Fibroblast of lung (primary cell): ENCODE measurements at places on chromosomes 2 and 18.
A peak's percentile ranks its signal among the peaks of the same experiment; 100 is the strongest.

GRCh38 chr18:43484710-43485109 lies 207.4 kb upstream of the SYT4 start:
- no peak for DNase-seq

GRCh38 chr2:88606371-88607030 lies 20.8 kb downstream of the EIF2AK3 start:
- no peak for DNase-seq

GRCh38 chr2:173990245-173990644 lies 25.1 kb upstream of the SP3 start:
- no peak for DNase-seq

DNA sequence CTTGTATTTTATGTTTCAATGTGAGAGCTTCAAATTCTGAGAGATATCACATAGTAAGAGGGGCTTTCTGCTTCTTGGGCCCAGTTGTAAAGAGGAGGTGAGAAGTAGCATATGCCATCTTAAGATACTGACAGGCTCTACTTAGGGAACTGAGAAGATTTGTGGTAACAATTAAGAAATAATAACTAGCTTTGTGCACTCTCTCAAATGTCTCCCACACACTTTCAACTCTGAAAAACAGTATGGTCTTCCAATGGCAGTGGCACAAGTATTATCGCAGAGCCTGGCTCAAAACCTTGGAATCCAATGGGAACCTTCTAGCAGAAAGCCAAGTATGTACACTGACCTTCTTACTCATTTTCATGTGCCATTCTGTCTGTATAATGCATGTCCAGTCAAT lies 80.3 kb upstream of the FAM237A start:
- DNase-seq: no peak

DNA sequence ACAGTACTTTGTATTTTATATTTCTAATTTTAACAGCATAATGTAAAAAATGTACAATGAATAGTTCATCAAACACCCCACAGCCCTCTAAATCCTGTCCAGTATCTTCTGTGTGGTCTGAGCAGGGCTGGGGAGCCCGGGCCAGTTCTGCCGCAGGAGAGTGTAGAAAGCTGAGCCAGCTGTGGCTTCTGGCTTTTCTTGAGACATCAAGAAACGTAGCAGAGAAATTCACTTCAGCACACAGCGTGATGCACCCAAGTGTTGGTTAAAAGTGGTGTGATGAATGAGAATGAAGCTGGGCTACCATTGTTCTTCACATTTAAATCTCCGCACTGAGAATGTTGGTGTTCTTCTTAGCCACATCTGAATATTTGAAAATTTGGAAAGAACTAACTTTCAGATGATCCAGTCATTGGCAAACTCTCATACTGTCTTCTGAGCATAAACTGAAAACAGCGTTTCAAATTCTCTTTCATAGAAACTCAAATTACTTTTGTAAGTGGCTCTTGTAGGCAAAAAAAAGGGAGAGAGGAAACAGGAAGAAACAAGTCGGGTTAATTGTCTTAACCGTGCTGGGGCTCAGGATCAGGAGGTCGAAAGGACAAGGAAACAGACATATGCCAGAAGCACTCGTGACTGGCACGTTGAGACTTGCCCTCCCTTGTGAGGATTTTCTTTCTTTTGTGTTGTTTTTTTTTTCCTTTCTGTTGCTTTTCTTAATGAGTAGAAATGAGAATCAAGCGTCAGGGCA lies 23.4 kb upstream of the TMEM87B start:
- DNase-seq: peak; percentile 29

DNA sequence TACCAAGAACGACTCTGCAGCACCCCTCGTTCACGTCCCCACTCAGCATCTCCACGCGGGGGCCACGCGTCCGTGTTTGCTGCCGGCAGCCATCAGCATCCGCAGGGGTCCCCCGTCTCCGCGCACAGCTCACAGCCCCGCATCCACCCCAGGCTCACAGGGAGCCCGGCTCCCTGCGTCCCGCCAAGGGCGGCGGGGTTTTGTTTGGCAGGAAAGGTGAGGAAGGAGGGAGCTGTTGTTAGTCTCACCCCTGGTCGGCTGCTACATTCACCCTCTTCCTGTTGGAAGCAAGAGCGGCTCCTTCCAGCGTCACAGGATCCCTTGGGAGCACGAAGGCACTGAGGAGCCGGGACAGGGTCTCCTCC lies 131.0 kb upstream of the CTDP1 start:
- no peak for DNase-seq

GRCh38 chr18:48292229-48292628 lies 117.0 kb downstream of the ZBTB7C start:
- no peak for DNase-seq

DNA sequence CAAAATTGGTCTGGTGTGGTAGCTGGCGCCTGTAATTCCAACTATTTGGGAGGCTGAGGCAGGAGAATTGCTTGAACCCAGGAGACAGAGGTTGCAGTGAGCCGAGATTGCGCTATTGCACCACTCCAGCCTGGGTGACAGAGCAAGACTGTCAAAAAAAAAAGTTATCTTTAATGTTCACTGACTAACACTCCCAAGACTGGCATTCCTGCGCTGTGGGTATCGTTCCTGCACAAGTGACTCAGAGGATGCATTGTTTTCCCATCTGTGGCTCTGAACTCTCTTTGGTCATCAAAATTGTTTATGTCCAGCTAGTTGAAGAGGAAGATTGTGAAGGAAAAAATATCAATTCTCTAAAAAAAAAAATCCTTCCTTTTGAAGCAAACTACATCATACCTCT lies 539.0 kb downstream of the SOX11 start:
- DNase-seq: peak; percentile 73

DNA sequence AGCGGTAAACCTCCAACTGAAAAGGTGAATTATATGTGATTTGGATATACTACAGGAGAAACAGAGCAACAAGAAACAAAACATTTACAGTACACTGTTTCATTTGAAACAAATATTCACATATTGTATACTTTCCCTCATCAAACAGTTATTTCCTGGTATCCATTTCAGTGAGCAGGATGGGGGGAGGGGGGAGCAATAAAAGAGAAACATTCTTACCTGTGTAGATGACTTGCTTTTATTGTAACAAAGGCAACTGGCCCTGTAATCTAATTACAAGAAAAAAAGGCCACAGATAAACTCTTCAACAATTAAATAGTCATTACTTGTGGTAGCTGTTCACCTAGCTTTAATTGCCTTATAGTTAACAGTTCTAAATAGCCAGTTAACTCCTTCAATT lies 3.9 kb upstream of the PPP1CB start:
- no peak for DNase-seq

DNA sequence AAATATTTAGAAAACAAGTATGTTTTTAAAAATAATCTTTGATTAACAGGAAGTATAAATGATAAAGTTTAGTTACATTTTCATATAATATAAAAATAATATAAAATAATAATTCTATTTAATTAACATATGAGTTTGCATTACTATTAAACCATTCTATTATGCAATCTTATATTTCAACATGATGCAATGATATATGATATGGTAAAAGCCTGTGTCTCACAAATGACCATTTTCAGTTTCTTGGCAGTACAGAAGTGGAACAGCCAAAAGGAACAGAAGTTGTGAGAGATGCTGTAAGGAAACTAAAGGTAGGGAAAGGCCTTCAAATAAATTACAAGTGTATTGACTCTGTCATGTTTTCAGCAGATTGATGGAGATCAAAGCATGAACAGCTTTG lies 230.8 kb downstream of the GULP1 start:
- no peak for DNase-seq

- no peak for DNase-seq
Measured at GRCh38 chr2:165074323-165074722, 119.0 kb upstream of the SLC38A11 start.

- no peak for DNase-seq
Measured at GRCh38 chr18:13420969-13421686, 202.6 kb downstream of the LDLRAD4 start.

GRCh38 chr2:217844696-217845095 lies 158.1 kb downstream of the TNS1 start:
- no peak for DNase-seq

DNA sequence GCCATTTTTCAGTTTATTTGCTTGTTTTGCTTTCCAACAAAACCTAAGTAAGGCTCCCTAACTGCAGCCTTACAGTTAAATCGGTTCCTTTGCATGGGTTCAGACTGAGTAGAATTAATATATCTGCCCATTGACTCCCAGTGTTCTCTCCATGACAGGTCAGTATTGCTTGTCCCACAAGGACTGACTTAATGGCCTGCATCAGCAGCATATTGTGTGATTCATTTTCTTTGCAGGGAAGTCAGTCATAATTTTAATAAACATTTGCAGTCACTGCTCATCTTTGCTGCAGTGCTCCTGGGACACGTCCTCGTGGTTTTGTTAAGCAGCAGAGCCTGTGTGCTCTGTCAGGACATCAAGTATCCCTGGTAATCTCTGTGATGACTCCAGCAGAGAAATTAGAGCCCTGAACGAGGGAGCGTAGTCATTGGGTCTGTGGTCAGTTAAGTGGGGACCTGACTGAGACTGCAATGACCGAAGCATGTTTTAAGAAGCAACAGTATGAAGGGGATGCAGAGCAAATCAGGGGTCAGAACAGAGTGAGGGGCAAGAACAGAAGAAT lies 93.3 kb downstream of the CDH20 start:
- peak; percentile 8 for DNase-seq

- DNase-seq: no peak
Measured at GRCh38 chr2:238525990-238526389, 99.3 kb downstream of the ASB1 start.

GRCh38 chr2:215888680-215889079 lies 124.7 kb downstream of the MREG start:
- peak; percentile 25 for DNase-seq

DNA sequence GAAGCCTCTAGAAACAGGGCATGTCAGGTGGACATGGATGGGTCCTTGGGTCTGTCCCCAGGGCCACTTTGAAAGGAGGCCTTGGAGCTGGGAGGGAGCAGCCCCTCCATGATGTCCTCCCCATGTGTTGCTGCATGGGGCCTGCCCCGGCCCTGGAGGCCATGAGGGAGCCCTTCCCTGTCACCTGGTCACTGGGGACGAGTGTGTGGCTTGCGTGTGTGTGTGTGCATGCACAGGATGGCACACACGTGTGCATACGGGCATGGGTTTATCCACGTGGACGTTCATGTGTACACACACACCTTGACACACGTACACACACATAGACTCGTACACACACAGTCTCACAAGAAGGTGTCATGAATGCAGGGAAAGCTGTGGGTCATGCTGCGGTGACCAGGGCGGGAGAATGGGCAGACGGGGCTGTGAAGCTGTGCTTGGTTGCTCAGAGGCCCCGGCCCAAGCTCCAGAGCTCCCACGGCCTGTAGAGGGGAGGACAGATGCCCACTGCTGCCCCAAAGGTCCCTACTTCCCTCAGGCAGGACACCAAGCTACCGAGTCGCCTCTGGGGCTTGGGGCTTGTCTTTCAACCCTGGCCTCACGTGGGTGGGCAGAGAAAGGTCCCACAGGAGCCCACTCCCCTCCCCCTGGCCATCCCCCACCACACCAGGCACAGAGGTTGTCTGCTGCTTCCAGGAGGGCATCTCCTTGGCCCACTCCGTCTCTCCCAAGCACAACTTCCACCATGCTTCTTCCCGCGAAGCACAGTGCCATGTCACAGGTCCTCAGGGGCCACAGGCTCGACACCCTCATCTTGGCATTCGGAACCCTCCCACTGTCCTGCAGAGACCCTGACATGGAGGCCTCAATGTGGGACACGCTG lies 42.3 kb upstream of the GPC1 start:
- DNase-seq: no peak

- DNase-seq: no peak
Measured at GRCh38 chr2:147198651-147199171, 646.1 kb upstream of the ACVR2A start.

DNA sequence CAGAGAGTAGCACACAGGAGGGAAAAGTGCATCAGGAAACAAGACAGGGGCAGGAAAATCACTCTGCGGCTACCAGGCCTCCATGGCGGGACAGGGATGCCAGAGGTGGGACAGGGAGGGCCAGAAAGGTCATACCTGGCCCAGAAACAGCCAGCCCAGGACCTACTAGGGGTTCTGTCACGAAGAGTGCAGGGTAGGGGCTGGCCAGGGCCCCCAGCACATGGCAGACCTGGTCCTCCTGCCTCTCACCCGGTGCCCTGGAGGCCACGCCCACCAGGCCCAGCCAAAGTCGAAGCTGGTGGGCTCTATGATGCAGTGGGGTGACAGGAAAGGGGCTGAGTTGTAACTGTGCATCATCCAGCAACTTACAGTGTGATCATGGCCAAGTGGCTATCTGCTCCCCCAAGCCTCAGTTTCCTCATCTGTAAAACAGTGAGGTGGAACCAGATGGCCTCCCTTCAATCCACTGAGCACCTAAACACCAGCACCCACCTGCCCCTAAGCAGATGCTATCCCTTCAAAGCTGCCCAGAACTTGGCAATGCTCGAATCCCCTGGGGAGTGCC lies 10.6 kb downstream of the CYP26B1 start:
- no peak for DNase-seq

- peak; percentile 67 for DNase-seq
Measured at GRCh38 chr2:215930505-215931253, 82.7 kb downstream of the MREG start.

DNA sequence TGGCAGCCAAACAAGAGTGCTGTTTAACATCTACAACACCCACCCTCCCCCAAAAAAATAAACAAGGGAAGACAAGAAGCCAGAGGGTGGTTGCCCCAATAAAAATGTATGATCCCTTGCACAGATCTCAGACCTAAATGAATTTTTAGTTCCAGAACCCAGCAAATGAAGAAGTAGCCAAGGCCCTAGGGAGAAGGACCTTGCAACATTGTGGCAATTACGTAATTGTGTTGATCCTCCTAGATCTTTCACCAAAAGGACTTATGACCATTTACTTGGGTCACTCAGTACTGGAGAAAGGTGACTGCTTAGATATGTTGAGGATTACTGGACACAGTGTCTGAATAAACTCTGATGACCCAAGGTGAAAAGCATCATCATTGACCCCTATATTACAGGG lies 1393.8 kb downstream of the LRP1B start:
- DNase-seq: no peak

GRCh38 chr2:39093218-39093898 lies 27.5 kb downstream of the SOS1 start:
- no peak for DNase-seq

- DNase-seq: no peak
Measured at GRCh38 chr2:173043476-173043875, 32.2 kb upstream of the MAP3K20 start.

GRCh38 chr18:42675810-42676209 lies 439.7 kb downstream of the RIT2 start:
- DNase-seq: no peak

- no peak for DNase-seq
Measured at GRCh38 chr2:24017711-24018110, 7.8 kb downstream of the MFSD2B start.

DNA sequence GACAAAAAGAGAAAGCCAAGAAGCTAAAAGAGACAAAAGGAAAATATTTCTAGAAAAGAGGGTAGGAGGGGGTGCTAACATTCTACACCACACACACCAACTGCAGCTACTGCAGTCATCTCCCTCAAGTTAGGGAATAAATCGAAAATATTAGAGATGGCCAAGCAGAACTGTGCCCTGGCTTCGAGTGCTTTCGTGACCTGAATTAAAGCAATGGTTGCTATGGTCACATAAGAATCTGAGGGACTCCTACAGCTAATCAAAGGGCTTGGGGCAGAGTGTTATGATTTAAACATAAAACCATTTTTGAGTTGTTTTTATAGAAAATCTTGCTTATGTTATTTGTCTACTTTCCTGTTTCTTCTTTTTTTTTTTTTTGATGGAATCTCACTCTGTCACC lies 159.6 kb upstream of the HNRNPA3 start:
- DNase-seq: no peak
